ENCODE measurements at places on chromosomes 1 and 21. TPM values are rescaled to one million over a fixed set of nuclear protein-coding genes. Genes with fewer than 3 reads are reported as not detected.

ITPKB gene
- 61.1 TPM for total RNA-seq

DNA sequence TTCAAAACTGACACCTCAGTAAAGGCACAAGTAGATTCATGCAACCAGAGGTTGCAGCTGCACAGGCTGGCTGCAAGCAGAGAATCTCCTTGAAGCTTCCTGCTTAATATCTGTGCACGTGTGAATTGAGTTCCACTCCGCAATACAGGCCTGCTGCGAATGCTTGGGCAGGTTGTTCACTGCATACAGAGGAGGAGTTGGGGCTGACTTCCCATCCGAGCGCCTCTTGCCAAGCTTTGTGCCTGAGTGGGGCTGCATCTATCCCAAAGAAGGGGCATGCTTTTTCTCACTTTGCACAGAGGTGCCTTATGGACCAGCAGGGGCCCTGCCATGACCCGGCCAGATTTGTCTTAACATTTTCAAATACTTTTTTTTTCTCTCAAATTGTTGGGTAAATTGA lies 17.9 kb upstream of the PADI1 start:
- DNase-seq = no peak
- no peak overlapping the region for H3K4me3 ChIP-seq
- H3K36me3 ChIP-seq = no peaks in the 10 kb centered on the region
- H3K4me1 ChIP-seq = peaks cover 9% of the 10 kb centered on the region
- H3K27me3 ChIP-seq = no peaks in the 10 kb centered on the region
- no peak overlapping the region for H3K27ac ChIP-seq

DNA sequence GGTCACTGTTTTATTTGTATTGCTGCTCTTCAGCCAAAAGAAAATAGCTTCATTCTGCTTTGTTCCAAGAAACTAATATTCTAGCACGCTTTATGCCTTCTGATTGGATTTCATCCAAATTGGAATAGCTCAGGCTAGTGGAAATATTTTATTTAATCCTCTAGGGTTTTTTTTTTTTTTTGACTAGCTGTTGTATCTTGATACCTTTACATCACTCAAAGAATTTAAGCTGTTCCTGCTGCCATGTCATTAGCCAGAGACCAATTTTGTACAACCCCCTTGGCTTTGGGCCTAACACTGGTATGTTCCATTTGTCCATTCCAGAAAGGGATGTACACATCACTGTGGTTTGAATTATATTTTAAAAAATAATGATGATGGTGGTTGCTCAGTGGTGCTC lies 103.0 kb downstream of the DISC1 start:
- no peaks in the 10 kb centered on the region for H3K27me3 ChIP-seq
- H3K27ac ChIP-seq = no peak overlapping the region
- no peak for DNase-seq

DNA sequence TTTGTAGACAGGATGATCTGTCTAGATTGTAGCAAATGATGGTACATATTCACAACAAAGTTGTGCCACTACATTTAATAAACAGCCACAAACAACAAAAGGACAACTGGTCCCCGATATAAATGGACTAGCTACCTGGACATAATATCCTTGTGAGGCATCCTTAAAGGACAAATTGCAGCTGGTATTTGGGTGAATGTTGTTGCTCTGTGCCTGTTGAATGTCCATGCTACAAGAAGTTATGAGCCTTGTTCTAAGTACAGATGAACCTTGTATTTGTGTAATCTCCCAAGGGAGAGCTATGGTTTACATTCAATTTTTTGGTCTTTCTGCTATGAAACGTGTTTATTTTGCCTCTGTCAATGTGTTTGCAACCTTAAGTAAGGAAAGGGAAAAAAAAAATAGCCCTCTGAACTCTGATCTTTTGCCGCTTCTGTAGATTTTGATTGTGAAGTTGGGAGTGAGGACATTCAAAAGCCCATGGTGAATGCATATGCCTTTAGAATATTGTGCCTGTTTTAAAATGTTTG lies 26.5 kb downstream of the SFT2D2 start:
- no peak overlapping the region for H3K27ac ChIP-seq
- no peak overlapping the region for H3K4me3 ChIP-seq
- DNase-seq = no peak
- no peaks in the 10 kb centered on the region for H3K27me3 ChIP-seq
- peaks cover 80% of the 10 kb centered on the region for H3K36me3 ChIP-seq

DNA sequence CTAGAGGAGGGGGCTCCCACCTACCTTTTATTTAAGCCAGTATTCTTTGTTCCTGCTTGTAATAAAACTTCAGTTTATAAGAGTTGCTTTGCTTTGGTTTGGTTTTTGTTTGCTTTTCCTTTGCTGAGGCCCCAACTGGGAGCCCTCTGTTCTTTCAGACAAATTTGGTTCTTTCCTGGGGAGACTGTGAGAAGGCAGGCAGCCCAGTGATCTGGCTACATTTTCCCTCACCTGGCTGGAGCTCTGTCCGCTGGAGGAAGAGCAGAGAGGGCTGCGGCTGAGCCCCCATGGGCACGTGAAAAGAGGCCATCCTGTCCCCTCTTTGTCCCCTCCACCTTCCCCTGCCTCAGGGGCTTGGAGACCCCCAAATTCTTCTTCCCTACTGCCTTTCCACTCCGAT lies 7.3 kb upstream of the SFN start:
- no peak overlapping the region for H3K4me3 ChIP-seq
- H3K4me1 ChIP-seq = no peaks in the 10 kb centered on the region
- no peak for DNase-seq
- no peaks in the 10 kb centered on the region for H3K27me3 ChIP-seq
- peaks cover 29% of the 10 kb centered on the region for H3K36me3 ChIP-seq

Measured in activated CD4-positive, alpha-beta T cell treated with anti-CD3 and anti-CD28 coated beads, Interleukin-2, amount 10 ng/mL, durations not matched to agents 7 days and 5 days (primary cell).